ENCODE measurements at places on chromosomes 4 and X.

GRCh38 chrX:15356444-15356843, 21.1 kb upstream of the PIGA start:
- DNase-seq: no peak

GRCh38 chr4:124188595-124188994, 523.9 kb downstream of the ANKRD50 start:
- DNase-seq: no peak

- no peak for DNase-seq
These were observed 222.8 kb downstream of the TRAM1L1 start for GRCh38 chr4:116862592-116862991.

- no peak for DNase-seq
These were observed 5.8 kb downstream of the TIFA start for GRCh38 chr4:112279882-112280315.

DNA sequence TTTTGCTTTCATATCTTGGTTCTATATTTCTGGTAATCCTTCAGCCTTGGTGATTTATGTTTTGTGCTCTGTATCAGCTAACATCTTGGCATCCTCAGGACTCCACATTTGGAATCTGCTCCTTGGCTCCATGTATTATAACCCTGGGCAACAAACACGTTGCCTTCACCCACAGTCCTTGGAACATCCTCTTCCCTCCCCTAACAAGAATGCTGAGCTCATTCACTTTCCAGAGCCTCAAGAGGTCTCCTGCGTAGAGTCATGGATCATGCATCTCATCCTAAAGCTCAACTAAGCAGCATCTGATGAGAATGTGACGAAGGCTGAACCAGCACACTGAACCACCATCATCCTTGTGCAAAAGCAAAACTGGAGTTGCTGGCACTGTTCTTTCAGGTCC, 60.5 kb upstream of the C1GALT1C1 start:
- DNase-seq: no peak

DNA sequence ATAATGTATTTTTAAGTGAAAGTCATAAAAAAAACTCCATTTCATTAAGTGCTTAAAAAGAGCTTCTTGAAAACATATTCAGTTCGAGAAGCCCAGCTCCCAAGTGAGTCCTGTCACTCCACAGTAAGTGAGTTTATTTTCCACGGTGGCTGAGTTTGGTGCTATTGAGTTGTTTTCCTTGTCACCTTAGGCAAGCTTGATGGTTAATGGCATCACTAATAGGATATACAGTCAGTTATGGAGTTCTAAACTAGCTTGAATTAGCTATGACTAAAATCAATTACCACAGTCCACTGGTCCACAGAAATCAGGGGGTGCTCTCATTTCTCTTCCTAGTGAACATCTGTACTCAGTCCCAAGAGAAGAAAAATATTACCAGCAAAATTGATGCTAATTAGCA, 1526.2 kb upstream of the IGFBP7 start:
- DNase-seq: no peak

- no peak for DNase-seq
These were observed 186.3 kb upstream of the FTHL17 start for GRCh38 chrX:31258166-31258565.

DNA sequence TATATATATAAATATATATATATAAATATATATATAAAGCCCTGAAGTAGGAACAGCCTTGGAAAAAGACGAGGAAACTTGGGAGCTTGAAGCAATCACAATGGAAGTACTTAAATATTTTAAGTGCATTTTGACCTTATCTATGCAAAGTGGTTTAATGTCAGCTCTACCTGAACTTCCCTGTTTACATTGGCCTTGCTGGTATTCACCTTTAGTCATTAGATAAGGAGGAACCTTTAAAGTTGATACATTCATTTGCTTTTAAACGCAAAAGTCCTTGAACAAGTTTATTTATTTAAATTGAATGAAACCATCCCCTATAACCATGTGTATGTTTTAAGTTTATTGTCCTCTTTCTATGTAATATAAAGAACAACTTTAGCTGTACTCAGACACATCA, 166.7 kb upstream of the ANKRD50 start:
- DNase-seq: no peak

- no peak for DNase-seq
These were observed 19.6 kb upstream of the TMEM184C start for GRCh38 chr4:147597561-147597960.

GRCh38 chr4:175787546-175787945, 24.5 kb downstream of the GPM6A start:
- no peak for DNase-seq

DNA sequence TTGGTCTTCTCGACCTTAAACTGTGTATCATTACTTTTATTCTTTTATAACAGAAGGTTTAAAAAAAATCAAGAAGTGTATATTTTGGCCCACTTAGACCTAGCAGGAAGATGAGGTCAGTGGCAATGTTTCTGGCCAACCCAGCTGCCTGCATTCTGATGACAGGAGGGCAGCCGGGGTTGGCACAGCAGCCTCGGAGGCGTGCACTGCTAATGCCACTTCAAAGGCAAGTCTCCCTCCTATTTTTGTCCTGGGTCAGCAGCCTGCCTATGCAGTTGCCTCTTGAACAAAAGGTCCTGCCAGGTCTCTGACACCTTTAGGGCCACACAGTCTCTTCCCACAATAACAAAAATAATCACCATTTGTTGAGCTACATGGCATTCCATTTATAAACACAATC, 89.4 kb upstream of the MYOZ2 start:
- peak; percentile 49 for DNase-seq

- no peak for DNase-seq
These were observed 46.1 kb upstream of the FAM9C start for GRCh38 chrX:13090339-13091110.

DNA sequence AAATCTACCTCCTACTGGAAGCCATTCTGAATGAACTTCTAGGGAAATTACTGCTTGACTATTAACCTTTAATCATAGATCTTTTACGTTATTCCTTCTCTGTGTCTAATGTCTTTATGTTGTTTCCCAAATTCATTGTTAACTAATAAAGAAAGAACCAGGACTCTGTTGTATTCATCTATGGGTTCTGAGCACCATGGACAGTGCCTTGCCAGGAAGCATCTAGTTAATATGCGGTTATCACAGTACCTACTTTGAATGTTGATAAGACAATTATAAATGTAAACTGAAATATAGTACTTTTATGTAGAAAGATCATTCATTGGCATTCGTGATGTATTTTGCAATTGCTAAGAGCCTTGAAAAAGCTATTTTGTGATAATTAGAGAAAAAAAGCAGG, 23.8 kb downstream of the NWD2 start:
- no peak for DNase-seq

DNA sequence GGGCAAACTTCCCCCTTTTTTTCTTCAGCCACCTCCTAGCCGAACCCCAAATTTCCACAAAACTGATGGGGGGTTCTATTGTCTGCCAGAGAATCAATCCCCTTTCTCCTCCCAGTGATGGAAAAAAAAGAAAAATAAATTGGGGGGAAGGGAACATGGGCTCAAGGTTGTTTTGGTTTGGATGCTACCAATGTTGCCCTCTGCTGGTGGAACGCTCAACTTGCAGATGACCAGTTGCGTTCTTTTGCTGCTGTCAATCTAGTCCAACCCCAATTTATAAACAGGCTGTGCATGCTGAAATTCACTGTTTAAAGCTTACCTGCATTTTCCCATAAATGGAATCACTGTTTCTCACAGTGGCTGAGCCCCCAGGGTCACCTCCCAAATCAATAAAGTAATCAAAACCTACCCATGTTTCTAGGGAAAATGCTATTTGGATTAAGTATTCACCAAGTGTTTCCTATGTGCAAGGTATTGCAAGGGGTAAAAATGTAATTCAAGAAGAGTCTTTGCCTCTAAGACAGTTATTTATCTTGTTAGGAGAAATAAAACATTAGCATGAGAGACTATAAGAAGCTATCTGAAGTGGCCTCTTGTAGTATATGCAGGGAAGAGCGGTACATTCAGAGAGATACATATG, 116.7 kb upstream of the TMEM164 start:
- DNase-seq: no peak

DNA sequence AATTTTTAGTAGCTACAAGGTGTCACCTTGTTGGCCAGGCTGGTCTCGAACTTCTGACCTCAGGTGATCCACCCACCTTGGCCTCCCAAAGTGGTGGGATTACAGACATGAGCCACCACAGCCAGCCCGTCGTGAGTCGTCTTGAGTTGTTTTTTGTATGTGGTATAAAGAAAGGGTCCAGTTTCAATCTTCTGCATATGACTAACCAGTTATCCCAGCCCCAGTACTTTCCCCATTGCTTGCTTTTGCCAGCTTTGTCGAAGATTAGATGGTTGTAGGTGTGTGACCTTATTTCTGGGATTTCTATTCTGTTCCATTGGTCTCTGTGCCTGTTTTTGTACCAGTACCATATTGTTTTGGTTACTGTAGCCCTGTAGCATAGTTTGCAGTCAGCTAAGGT, 105.9 kb downstream of the OR13H1 start:
- DNase-seq: no peak

GRCh38 chr4:17347445-17347844, 164.4 kb downstream of the QDPR start:
- peak; percentile 39 for DNase-seq

DNA sequence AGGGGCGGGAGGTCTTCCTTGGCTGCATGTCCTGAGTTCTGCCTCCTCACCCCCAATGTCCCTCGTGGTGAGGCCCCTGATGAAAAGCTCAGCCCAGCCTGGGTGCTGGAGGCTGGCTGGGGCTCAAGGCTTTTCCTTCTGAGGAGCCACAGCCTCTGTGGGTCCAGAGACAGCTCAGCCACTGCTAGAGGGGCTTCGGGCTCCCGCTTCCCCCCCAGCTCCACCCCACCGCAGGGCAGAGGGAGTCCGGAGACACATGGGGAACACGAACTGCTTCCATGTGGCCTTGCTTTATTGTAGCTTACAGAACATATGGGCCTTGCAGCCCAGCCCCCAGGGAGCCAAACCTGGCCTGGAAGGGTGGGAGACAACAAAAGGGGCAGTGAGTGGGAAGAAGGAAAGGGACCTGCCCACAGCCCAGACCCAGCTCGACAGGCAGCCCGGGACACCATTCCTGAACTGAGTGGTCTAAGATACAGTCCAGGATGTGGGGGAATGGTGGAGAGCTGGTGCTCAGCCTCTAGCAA, 89.9 kb upstream of the NKX1-1 start:
- peak; percentile 2 for DNase-seq

DNA sequence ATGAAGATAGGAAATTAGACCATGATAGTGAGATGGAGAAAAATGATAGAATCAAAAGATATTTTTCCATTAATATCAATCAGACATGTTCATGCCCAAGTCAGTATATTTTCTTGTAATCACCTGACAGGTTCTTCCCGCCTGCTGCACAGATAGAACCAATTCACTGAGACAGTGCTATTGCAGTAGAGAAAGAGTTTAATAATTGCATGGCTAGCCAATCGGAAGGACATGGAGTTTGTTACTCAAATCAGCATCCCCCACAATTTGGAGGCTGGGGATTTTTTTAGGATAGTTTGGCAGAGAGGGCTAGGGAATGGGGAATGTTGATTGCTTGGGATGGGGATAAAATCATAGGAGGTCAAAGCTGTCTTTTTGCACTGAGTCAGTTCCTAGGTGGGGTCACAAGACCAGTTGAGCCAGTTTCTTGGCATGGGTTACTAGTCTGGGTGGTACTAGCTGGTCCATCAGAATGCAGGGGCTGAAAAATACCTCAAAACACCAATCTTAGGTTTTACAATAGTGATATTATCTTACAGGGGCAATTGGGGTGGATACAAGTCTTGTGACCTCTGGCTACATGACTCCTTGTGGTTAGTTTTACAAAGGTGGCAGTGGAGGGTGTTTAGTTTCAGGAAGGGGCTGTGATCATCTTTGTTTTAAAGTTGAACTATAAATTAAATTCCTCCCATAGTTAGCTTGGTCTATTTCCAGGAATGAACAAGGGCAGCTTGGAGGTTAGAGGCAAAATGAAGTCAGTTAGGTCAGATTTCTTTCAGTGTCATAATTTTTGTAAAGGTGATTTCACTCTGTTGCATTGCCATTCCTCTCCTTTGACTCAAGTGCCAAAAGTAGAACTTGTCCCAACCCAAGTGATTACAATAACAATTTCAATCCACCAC, 100.3 kb upstream of the PDE5A start:
- no peak for DNase-seq

DNA sequence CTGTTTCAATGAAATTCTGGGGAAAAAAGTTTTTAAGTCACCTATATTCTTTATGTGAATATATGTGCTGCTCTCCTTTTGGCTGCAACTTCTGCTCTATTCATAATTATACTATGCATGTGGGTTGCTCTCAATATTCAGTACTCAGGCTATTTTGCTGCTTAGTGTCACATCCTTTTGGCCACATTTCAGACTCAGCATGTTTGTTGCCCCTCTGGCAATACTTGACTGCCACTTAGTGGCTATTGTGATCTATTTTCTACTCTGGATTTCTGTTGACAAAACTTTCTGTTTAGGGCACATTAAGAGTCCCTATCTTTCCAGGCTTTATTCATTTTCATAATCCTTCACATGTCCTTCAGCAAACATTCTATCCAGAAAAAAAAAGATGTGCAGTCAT, 15.8 kb upstream of the CT45A1 start:
- no peak for DNase-seq

GRCh38 chr4:137861682-137862081, 329.4 kb upstream of the PCDH18 start:
- no peak for DNase-seq

- no peak for DNase-seq
These were observed 161.4 kb upstream of the HS3ST1 start for GRCh38 chr4:11590132-11590531.

DNA sequence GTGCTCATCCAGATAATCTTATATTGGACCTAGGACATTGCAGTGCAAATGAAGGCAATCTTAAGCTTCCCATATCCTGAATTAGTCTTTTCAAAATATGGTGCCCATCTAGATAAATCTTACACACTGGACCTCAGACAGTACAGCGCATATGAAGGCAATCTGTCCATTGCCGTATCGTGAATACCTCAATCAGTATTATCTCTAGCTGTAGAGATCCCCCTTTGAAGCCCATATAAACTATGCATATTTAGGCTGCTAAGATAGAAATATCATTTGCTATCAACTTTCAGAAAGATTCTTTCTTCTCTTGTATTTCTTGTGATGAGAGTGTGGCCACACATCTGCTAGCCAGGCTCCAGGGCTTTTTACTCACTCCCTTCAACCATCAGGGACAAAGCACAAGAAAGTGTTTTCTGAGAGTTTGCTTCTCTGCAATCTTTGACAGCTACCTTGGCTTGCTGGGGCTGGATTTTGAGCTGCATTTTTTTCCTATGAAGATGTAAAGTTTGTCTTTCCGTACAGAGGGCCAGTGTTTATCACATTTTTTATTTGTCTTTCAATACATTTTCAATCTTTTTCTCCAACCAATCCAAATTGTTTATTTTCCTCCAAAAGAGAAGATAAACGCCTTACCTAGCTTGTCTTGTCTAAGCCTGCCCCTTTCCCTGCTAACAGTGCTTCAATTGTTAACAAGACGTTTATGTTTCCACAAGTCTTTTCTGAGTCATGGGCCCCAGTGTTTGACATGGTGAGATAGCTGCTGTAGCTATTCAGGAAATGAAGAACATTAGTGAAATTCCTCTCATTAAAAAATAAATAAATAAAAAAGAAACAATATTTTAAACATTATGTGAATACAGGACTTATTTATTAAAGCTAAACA, 57.6 kb upstream of the FAT1 start:
- DNase-seq: no peak

- no peak for DNase-seq
These were observed 396.9 kb upstream of the NDST3 start for GRCh38 chr4:117637347-117637746.

GRCh38 chr4:83269256-83269655, 15.3 kb downstream of the COQ2 start:
- DNase-seq: no peak
